Cortex of kidney (tissue), 1 donor: ENCODE measurements at places on chromosomes 6 and 20.

GRCh38 chr6:142207265-142207877, 60.3 kb downstream of the VTA1 start:
- no peak for DNase-seq

DNA sequence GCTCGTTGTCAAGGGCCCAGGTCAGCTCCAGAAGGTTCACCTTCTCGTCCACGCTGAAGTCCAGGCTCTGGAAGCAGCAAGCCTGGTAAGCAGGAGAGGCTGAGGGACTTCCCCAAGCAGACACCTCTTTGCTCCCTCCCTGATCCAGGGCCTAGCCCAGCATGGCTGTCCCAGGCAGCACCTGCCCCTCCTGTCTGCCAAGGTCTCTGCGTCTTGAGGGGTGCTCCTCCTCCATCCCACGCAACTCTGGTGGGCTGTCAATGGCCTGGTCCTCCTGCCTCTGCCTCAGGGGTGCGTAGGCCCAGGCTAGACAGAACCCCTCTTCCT, 87.1 kb downstream of the NINL start:
- no peak for DNase-seq

DNA sequence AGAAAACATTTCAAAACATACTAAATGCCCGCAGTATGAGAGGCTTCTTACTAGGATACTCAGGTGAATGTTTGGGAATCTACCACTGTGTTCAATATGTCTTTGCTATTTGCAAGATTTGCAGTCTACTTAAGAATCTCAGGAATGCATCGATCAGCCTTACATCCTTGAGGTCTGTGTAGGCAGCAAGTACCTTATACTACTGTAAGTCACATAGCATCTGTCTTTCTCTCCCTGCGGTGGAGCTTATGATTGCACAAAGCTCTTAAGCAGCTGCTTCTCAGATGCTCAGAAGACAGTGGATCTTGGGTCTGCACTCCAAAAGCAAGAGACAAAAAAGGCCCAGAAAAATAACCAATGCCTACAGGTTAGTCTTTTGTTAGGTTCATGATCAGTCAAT, 21.4 kb downstream of the PCSK2 start:
- no peak for DNase-seq

- no peak for DNase-seq
Observed at GRCh38 chr6:169979873-169980432, 228.5 kb downstream of the ERMARD start.

- DNase-seq: no peak
Observed at GRCh38 chr6:26524722-26525370, 13.3 kb upstream of the HMGN4 start.
